ENCODE measurements at places on chromosomes 4 and X.

GRCh38 chrX:54415534-54416350, 24.5 kb upstream of the TSR2 start:
- DNase-seq, result peak; percentile 24

- no peak for DNase-seq
Measured at GRCh38 chr4:165810726-165811125, 62.3 kb upstream of the TLL1 start.

GRCh38 chr4:110198049-110198434, 373 bp downstream of the ELOVL6 start:
- peak; percentile 31 for DNase-seq

- DNase-seq, result peak; percentile 33
Measured at GRCh38 chr4:5711479-5712184, 631 bp downstream of the EVC start.

GRCh38 chrX:115233497-115234455, at the start of gene LRCH2:
LRCH2 (minus strand) TSS chrX:115234096; CDS start chrX:115234041, 55 bp downstream.
- DNase-seq, result peak; percentile 14

DNA sequence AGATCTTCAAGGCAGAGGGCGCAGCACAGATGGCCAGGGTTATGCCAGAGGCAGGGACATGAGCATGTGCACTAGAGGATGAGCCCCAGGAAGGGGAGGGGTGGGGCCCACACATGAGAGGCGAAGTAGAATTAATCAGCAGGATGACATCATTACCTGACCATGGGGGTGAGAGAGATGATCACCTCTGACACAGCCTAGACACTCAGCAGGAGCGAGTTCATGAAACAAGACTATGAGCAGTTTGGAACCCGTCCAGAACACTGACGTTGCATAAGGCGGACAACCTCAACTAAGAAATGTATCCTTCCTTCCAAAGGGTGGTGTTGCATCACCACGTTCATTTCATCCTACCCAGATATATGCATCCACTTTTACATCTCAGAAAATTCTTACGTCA, 446.7 kb upstream of the TENM3 start:
- no peak for DNase-seq

GRCh38 chrX:79290596-79290995, 76.5 kb downstream of the ITM2A start:
- DNase-seq, result no peak

DNA sequence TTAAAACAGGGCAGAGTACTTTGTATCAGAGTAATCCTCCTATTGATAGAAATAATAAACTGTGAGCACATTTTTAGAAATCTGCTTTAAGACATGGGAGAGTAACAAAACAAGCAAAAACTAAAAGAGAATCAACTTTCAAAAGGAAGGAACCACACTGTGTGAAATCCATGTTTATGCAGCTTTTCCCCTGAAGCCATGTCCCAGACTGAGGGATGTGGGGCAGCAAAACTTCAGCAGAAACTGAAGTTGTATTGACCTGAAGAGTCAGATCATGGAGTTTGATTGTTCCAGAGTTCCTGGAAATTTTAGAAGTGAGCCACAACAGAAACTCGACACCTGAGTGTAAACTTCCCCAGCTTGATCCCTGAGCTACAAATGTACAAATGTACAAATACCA, 53.2 kb downstream of the COMMD8 start:
- DNase-seq, result no peak

DNA sequence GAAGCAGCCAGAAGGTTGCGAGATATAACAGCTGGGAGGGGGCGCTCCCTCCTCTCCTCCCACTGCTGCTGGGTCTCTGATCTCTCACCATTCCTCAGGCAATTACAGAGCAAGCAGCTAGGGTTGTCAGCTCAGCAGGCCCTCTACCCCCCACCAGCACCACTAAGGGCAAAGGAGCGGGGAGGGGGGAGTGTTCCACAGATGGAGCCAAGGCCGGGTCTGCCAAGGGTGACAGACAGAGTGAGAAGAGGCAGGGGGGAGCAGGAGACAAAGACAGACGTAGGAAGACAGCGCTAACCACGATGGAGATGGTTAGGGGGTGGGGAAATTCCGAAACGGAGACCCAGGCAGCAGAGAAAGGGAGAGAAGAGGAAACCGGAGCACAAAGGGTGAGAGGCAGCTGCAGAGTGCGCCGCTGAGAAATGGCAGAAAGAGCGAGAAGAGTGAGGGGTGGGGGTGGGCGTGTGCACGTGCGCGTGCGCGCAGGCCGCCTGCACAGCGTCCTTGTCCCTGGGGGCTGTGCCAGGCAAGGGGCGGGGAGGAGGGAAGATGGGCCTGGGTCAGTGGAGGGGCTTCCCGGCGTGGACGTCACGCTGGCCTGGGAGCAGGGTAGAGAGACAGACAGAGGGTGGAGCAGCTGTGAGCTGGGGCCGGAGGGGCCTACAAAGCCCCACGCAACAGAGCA, 6.9 kb downstream of the L1CAM start:
- no peak for DNase-seq

DNA sequence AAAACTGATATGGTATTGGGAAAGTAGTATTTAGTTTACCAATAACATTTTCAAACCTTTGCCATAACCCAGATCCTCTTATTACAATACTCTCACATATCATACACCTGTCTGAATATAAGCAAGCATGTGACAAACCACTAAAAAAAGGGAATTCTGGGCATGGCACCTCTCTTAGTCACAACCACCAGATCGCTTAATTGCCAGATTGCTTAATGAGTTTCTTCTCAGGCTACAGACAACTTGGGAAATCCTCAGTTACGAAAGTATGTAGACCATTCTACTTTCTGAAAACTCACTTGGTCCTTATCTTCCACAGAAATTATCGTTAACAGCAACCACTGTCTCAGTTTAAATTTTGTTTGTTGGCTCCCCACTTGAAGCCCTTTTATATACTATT, 2.1 kb downstream of the NAF1 start:
- DNase-seq, result no peak

- no peak for DNase-seq
Measured at GRCh38 chr4:53545273-53545672, 46.0 kb downstream of the LNX1 start.

GRCh38 chr4:40948014-40948413, 198.3 kb downstream of the NSUN7 start:
- no peak for DNase-seq

- DNase-seq, result no peak
Measured at GRCh38 chrX:5991393-5991792, 237.3 kb downstream of the NLGN4X start.

DNA sequence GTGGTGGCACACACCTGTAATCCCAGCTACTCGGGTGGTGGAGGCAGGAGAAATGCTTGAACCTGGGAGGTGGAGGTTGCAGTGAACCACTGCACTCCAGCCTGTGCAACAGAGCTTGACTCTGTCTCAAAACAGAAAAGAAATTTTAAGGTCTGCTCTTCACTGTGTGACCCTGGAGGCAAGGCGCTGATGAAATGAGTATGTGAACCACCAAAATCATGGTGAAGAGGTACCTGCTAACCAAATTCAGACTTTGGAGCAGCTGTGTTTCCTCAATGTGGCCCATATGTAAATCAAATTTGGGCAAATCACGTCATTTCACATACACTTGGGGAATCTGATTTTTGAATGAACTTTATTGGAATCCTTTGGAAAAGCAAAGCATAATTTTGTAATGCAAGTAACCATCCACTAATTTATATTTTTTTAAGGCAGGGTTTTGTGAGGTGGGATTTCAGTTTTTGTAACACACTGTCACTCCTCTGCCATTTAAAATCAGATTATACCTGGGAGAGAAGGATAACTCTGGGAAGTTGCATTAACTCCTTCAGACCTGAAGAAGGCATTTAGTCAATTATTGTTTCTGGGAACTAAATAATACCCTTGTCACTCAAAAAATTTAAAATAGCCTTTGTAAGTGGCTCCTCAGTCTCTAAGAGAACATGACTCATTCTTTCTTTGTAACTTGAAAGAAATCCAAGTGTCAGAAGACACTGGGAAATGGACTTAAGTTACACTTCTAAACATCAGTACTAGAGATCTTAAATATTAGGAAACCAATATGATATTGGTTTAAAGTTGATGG, 24.0 kb downstream of the DOCK11 start:
- DNase-seq, result no peak

GRCh38 chr4:1628892-1629698, 55.0 kb downstream of the FAM53A start:
- peak; percentile 89 for DNase-seq

- no peak for DNase-seq
Measured at GRCh38 chr4:172601195-172601594, 567.4 kb upstream of the GALNT7 start.

GRCh38 chr4:14337892-14338584, 664.2 kb upstream of the CPEB2 start:
- no peak for DNase-seq

- no peak for DNase-seq
Measured at GRCh38 chr4:20019310-20020015, 232.2 kb upstream of the SLIT2 start.

DNA sequence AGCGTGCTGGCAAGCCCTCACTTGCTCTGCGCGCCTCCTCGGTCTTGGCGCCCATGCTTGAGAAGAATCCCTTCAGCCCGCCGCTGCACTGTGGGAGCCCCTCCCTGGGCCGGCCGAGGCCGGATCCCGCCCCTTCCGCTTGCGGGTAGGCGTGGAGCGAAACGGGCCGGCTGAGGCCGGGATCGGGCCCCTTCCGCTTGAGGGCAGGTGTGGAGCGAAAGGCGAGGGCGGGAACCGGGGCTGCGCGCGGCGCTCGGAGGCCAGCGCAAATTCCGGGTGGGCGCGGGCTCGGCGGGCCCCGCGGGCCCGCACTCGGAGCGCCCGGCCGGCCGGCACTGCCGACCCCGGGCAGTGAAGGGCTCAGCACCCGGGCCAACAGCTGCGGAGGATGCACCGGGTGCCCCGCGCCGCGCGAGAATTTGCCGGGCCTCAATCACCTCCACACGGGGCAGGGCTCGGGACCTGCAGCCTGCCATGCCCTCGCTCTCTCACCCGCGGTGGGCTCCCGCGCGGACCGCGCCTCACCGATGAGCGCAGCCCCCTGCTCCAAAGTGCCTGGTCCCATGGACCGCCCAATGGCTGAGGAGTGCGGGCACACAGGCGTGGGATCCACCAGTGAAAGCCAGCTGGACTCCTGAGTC, 58.1 kb upstream of the GBA3 start:
- no peak for DNase-seq

DNA sequence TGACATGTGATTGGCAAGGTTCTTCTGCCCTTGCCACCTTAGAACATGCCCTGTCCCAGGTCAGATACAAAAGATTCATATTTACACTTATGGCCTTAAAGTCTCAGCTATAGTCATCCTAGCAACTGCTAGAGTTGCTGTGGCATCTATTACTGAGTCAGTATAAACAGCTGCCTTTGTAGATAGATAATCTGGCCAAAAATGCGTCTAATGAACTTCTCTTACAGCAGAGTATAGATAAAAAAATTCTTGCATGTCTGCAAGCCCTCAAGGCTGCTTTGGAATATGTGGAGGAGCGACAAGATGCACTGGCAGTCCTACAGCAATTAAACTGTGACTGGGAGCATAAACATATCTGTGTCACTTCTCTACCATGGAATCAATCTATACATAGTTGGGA, 1209.7 kb upstream of the PABPC4L start:
- no peak for DNase-seq

DNA sequence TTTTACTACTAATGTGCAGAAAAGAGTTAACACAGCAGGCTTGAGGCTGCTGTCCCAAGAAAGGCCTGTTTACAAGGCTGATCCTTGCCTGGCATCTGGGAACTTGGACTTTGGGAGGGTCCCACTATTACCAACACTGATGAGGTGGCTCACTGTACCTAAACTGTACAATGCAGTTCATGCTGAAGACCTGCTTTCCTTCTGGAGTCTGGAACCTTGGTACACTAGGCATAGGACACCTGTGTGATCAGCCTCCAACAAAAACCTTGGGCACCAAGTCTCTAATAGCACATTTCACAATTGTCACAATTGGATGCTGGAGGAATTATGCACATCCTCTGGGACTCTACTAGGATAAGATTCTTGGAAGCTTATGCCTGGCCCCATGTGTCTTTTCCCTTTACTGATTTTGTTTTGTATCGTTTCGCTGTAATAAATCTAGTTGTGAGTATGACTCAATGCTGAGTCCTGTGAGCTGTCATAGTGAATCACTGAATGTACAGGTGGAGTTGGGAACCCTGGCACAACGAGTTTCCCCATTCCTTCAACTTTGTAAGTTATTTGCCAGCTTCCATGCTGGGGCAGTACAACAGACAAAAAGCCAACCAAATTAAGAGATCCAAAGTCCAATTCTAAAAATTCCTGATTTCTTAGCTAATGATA, 45.9 kb downstream of the TEC start:
- DNase-seq, result no peak

- DNase-seq, result no peak
Measured at GRCh38 chr4:66653937-66654336, 891.4 kb downstream of the CENPC start.

GRCh38 chrX:96688789-96689188, 4.1 kb downstream of the DIAPH2 start:
- DNase-seq, result no peak

GRCh38 chrX:36986231-36986630, 21.9 kb upstream of the FAM47C start:
- DNase-seq, result no peak

DNA sequence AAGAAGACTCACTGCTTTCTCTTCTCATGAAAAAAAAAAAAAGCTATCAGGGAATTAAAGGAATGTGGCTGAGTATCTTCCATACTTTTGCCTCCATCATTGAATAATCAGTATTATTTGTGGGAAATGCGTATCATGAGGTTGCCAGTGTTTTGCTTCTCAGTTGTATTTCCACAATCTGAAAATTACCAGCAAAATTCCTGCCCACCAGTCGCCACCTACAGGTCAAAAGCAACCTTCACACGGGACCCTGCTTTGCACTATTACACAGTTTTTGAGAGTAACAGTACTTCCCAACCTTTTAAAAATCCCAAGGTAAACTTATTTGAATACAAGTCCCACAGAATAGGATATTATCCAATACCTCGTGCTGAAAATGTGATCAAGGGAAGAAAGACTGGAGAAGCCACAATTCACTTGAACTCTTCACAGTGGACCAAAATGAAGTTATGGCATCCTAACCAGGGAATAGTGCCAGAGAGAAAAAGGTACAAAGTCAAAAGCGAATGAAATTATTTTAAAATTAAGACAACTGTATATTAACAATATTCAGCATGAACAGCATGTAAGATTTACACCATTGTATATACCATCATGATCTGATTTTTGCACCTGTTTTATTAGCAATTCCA, 30.4 kb downstream of the PGRMC1 start:
- DNase-seq, result peak; percentile 10

- DNase-seq, result no peak
Measured at GRCh38 chr4:185404031-185404430, 7.4 kb downstream of the ANKRD37 start.

GRCh38 chr4:23747281-23747735, 142.5 kb downstream of the PPARGC1A start:
- DNase-seq, result no peak

- DNase-seq, result no peak
Measured at GRCh38 chr4:17275836-17276235, 236.1 kb downstream of the QDPR start.

- DNase-seq, result no peak
Measured at GRCh38 chr4:147678106-147678505, 5.9 kb downstream of the PRMT9 start.
